Lower lobe of right lung (tissue), 2 donors: ENCODE measurements at places on chromosomes 7 and 10. TPM values are rescaled to one million over a fixed set of nuclear protein-coding genes. Genes with fewer than 3 reads are reported as not detected.

GRCh38 chr7:148437043-148437442 is 153.5 kb upstream of the C7orf33 start:
- DNase-seq = no peak

GRCh38 chr10:5538446-5538845 is 13.7 kb downstream of the CALML3 start:
- DNase-seq = no peak

SVOPL gene
- total RNA-seq = 0.74 TPM

GRCh38 chr10:44511601-44512000 is 126.7 kb upstream of the CXCL12 start:
- DNase-seq = no peak

- DNase-seq = no peak
Measured at GRCh38 chr10:7933262-7933661, 115.0 kb downstream of the TAF3 start.

TAS2R60 gene
- total RNA-seq = not detected

- DNase-seq = no peak
Measured at GRCh38 chr7:13875496-13876074, 113.9 kb downstream of the ETV1 start.

GRCh38 chr7:24035366-24036032 is 248.5 kb upstream of the NPY start:
- no peak for DNase-seq

DNA sequence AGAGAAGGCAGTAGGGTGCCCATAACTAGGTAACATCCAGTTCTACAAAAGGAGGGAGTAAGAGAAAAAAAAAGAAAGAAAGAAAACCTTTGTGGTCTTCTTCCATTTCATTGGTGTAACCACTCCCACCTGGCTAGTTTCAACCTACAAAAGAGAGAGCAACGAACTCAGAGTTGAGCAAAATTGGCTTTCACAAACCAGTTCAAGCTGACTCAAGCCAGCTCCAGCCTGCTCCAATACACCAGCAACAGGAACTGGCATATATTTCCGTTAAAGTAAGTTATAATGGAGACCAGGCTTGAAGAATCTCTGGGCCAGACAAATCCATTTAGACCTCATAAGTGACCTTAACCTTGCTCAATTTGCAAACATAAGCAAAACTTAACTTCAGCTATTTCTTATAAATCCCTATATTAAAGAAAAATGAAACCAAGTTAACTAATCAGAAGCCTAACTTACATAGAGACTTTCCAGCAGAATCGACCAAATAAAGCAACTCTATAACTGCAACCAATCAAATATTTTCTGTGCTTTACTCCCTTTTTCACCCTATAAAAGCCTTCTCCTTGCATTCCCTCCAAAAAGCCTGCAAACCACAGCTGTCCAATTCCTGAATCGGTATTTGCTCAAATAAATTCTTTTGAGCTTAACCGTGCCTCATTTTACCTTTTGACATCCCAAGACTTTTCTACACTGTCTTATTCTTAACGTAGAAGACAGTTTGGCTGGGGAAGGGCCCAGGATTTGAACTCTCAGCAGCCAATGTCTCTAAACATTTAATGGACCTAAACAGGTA is 10.1 kb downstream of the ANKRD22 start:
- DNase-seq = no peak

- DNase-seq = no peak
Measured at GRCh38 chr7:50633414-50633710, 68.2 kb upstream of the DDC start.

GRCh38 chr7:27802999-27803398 is 63.0 kb downstream of the TAX1BP1 start:
- DNase-seq = no peak

DNA sequence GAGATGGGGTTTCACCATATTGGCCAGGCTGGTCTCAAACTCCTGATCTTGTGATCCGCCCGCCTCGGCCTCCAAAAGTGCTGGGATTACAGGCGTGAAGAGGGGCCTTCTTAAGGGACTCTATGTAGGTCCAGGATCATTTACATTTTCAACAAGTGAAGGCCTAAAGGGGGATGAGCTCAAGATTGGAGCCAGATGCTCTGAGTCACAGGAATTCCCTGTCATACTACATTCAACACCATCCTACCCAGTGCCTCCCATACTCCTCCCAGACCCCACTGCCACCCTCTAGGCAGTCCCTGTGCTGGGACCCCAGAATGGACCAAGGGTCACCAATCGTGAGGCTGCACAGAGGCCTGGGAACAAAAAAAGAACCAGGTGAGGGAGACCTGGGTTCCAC is 29.9 kb downstream of the CYTH3 start:
- DNase-seq = no peak
